Choroid plexus epithelial cell (primary cell): ENCODE measurements at places on chromosomes 2 and 18.

- DNase-seq, result no peak
Measured at GRCh38 chr2:227462972-227463931, 8.7 kb upstream of the AGFG1 start.

GRCh38 chr2:233234996-233235395, 16.5 kb upstream of the ATG16L1 start:
- no peak for DNase-seq

- DNase-seq, result no peak
Measured at GRCh38 chr2:216888887-216889622, 29.2 kb upstream of the TNP1 start.

GRCh38 chr2:85730686-85731230, 23.0 kb upstream of the ATOH8 start:
- DNase-seq, result no peak

GRCh38 chr2:121202541-121203310, 82.3 kb downstream of the TFCP2L1 start:
- DNase-seq, result no peak

DNA sequence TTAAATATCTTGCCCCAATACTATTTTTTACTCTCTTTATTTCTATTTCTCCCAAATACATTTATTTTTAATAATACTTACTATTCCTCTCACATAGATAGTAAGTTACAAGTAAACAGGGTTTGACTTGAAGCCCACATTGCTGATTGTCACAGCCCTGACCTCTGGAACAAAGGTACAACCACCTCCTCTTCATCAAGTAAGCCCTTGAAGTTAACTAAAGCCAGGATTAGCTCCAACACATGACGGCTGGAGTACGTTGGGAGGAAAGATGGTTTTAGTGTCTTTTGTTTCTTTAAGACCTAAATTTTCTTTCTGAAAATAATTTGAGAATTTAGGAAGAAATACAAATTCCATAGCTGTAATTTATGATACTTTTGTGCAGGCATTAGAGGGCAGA, 949 bp downstream of the MYOM1 start:
- DNase-seq, result no peak

- DNase-seq, result no peak
Measured at GRCh38 chr2:176178757-176179295, 9.6 kb upstream of the HOXD1 start.

DNA sequence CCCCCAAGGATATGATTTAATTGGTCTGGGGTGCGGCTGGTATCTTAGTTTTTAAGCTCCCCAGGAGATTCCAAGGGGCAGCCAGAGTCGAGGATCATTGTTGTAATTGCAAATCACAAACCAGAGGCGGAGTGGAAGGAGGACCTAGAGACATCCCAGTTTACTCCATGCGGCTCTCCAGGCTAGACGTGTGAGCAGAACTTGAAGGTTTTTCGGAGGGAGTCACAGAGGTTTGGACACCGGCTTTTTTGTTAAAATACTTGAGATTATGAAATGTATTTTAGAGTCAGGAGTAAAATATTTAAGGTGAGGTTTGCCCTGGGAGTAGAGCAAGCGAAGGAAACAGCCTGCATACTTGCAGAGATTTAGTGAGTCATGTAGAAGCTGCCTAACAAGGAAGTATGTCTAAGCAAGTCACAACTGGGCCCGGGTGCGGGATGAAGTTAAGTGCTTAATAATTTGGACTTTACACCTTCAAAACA, 39.5 kb downstream of the TGOLN2 start:
- DNase-seq, result peak; percentile 72

- no peak for DNase-seq
Measured at GRCh38 chr2:84194949-84195644, 264.0 kb downstream of the SUCLG1 start.

- DNase-seq, result no peak
Measured at GRCh38 chr2:149873936-149874335, 286.4 kb upstream of the MMADHC start.

DNA sequence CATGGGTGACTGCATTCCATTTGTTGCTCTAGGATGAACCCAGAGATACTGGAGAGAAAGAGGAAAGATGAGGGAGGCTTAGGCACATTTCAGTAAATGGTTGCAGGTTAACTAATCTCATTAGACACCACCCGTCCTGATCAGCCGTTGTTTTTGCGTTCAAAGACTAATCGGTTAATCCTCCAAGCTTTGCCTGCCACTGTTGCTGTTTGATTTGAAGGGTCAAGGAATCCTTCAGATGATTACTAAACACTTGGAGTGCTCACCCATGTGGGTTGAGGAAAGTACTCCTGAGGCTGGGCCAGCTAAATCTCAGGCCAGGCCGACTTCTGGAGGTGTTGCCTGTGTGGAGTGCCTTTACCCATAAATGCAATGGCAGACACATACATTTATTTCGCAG, 8.6 kb downstream of the SH3RF3 start:
- no peak for DNase-seq

GRCh38 chr2:38960609-38961320, 71.1 kb downstream of the ARHGEF33 start:
- DNase-seq, result no peak

- no peak for DNase-seq
Measured at GRCh38 chr2:237972936-237973335, 6.1 kb downstream of the UBE2F start.

- peak; percentile 93 for DNase-seq
Measured at GRCh38 chr2:109324861-109325260, 195.9 kb downstream of the SH3RF3 start.

DNA sequence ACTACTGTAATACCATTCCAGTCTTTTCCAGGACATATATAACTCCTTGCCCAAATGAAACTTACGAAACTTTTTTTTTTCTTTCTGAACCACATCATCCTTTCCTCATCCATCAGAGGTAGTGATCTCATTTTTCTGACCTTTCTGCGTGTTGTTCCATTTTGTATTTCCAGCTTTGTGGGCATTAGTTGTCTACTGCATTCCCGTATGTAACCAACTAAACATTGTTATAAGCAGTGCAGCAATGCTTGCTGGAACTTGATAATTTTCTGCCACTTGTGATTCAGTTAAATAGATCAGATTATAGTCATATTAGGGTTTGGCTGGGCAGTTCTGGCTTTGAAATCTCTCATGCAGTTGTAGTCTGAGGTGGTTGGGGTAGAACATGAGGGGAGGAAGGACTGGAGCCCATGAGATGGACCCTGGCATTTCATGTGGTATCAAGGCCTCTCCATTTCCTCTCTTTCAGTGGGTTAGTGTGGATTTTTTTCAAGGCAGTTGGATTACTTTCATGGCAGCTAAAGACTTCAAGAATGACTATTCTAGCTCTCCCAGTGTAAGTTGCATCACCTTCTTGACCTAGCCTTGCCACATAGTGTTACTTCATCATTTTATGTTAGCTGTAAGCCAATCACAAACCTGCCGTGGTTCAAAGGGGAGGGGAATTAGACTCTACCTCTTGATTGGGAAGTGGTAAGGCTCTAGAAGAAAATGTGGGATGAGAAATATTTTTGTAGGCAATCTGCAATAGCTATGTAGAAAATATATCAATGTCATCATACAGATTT, 80.5 kb downstream of the EHBP1 start:
- peak; percentile 66 for DNase-seq

DNA sequence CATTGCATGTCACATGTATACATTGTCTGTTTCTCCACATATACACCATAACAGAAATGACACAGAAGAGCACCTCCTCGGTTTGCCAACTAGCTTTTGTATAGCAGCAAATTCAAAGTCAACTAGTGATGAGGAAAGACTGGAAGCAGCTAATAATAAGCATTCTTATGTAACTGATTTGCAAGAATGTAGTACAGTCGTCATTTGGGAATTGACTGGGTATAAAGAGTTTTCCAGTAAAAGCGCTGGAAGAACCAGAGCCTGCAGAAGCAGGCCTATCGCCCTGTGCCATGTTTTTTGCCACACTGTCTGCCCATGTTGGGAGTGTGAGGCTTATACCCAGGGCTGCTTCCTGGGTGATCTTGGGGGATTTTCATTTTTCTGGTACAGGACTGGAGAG, 310.6 kb downstream of the GBX2 start:
- DNase-seq, result peak; percentile 39

DNA sequence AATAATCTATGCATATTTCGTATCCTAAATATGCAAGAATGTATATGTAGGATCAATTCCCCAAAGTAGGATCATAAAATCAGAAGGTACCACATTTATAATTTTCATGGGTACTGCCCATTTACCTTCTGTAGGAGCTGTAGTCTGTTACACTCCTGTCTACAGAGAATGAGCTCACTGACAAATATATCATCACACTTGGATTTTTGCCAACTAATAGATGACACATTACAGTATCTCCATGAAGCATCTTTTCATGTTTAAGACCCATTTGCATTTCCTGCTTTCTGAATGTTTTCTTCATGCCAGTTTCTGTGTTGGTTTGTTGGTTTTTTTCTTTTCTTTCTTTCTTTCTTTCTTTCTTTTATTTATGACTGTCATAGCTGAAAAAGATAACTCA, 70.9 kb upstream of the EML6 start:
- peak; percentile 49 for DNase-seq

GRCh38 chr2:231514951-231515297, 15.3 kb downstream of the NMUR1 start:
- no peak for DNase-seq

DNA sequence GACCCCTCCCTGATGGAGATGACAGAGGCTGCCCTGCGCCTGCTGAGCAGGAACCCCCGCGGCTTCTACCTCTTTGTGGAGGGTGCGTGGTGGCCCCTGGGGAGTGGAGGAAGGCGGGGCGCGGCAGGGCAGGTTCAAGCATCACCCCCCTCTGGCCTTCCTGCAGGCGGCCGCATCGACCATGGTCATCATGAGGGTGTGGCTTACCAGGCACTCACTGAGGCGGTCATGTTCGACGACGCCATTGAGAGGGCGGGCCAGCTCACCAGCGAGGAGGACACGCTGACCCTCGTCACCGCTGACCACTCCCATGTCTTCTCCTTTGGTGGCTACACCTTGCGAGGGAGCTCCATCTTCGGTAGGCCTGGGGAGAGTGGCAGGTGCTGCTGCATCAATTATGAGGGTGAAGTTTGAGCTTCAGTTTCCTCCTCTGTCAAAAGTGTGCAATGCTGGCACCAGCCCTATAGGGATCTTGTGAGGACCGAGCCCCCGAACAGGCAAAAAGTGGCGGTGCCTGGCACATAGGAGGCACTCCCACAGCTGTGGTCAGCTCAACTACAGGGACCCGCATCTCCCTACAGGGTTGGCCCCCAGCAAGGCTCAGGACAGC, 2.2 kb downstream of the ALPI start:
- DNase-seq, result no peak

GRCh38 chr2:241817126-241817820, 8.3 kb downstream of the NEU4 start:
- DNase-seq, result no peak

GRCh38 chr18:23302851-23303527, 150.1 kb upstream of the RIOK3 start:
- DNase-seq, result peak; percentile 96

DNA sequence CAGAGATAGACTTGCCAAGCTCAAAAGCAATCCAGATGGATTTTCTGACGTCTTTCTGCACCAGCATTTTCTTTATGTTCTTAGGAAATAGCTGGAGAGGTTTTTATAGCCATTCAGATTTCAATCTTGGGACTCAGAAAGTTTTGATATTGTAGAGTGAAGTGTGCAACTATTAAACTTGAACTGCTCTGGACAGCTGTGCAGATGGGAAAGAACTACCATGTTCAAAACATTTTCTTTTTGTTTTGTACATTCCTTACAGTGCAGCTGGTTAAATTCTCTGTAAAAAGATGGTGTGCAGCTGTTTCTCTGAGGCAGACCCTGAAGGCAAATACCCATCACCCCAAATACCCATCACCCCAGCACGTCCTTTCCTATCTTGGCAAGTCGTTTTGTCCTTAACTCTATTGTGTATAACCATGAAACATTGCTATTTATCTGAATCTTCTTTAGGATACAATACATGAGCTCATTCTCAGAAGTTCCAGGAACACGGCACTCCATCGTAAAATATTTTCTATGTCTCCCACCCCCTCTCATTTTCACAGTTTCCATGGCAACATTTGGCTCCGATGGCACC, 38.8 kb downstream of the AQP4 start:
- no peak for DNase-seq

GRCh38 chr2:23545396-23545795, 160.4 kb downstream of the KLHL29 start:
- DNase-seq, result no peak

- no peak for DNase-seq
Measured at GRCh38 chr2:189500456-189501160, 59.3 kb downstream of the WDR75 start.

GRCh38 chr2:71299507-71299906, 32.1 kb upstream of the ZNF638 start:
- DNase-seq, result peak; percentile 66

GRCh38 chr18:46031741-46032140, 40.3 kb downstream of the PSTPIP2 start:
- no peak for DNase-seq

DNA sequence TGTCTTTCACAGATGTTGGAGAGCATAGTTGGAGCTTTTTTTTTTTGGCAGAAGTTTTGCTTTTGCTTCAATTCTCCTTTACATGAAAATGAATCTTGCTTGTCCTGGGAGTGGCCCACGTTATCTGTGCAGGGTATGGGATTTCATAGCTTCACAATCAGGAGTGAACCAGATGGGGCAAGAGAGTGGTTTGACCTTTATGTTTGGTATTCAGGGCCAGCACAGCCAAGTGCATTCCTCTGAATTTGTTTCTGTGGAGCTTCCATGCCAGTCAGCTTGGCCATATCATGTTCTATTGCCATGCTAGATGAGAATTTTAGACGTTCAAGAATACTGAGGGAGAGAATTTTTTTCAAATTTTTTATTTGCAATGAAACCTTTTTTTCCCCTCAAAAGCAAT, 116.6 kb downstream of the PRPF40A start:
- peak; percentile 79 for DNase-seq

DNA sequence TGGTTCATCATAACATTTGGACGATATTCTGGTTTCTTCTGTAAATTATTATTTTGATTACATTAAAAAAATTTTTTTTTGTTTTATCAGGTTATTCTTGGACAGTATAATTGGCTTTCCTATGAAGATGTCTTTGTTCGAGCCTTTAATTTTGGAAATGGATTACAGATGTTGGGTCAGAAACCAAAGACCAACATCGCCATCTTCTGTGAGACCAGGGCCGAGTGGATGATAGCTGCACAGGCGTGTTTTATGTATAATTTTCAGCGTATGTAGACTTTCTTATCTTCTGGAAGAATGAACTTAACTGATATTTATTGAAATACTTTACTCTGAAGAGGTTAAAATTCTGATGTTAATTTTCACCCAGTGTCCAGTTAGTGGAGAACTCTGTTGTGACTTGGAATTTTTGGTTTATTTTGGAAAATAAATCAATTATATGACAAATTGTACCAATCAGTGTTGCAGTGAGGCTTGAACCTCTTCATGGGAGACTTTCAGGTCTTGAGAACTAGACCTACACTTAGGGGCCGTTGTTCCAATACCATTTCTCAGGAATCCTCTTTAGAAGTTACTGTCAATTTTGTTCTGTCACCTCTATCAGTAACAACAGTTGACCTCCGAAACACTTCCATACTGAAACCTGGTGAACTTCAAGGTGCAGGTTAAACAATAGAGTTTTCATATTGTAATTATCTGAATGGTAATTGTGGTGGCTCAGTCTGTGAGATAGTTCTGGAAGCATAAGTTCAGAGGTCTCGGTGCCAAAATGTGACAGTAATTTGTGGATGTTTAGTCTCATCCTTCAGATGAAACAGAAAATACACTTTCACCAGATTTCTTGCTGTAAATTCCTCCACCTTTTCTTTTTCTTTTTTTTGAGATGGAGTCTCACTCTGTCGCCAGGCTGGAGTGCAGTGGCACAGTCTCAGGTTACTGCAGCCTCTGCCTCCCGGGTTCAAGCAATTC, 55.7 kb downstream of the ACSL3 start:
- peak; percentile 33 for DNase-seq
